ENCODE measurements at places on chromosomes 4 and X.

GRCh38 chr4:48227662-48228061 lies 42.0 kb downstream of the TEC start:
- DNase-seq: no peak

DNA sequence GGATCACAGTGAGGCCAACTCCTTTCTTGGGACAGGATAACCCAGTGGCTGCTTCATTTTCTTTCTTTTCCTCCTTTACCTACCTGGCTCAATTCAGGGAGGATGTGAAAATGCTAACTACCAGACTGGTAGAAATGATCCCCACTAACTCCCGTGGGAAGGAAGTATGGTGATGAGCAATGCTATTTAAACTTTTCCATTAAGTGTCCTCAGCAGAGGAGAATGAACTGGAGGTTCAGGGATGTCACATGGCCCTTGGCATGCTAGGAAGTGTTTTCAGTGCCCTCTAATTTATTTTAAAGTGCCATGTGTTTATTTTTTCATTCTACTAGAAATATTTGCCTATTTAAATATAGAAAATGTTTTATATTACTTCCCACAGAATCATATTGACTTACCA lies 363.9 kb downstream of the PPP3CA start:
- DNase-seq: no peak

DNA sequence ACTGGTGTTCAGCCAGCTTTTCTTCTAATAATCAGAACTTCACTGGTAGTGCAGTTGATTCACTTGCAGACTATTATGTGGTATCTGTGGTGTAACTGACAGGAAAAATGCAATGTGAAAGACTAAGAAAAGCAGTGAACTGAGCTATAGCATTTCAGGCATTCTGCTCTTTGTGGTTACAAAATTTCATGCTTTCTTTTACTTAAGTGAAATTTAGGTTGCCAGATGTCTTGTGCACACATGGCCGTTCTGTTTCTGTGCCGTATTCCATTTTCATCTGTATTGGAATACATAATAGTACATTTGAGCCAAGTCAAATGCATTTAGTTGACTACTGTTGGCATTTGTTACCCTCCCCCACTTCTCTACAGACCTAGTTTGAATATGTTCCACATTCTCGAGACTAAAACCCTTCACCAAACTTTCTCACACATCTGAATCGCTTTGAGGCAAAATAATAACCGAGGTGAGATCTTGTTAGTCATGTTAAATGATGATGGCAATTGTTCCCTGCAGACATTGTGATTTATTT lies 8.2 kb downstream of the RTL3 start:
- no peak for DNase-seq

DNA sequence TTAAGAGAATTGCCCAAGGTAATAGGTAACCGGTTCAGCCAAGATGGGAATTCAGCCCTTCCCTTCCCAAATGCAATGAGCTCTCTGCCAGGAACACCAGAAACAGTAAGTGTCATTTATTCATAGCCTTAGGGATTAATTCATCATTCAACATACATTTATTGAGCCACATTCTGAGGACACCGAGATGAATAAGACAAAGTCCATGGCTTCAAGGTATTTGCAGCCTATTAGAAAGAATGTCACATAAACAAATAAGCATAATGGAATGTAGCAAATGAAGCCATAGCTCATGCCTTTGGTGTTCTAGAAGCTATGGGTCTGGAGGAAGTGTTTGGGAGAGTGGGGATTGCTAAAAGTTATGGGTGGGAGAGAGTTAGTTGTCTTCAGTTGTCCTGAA lies 6.3 kb upstream of the TAB3 start:
- no peak for DNase-seq

DNA sequence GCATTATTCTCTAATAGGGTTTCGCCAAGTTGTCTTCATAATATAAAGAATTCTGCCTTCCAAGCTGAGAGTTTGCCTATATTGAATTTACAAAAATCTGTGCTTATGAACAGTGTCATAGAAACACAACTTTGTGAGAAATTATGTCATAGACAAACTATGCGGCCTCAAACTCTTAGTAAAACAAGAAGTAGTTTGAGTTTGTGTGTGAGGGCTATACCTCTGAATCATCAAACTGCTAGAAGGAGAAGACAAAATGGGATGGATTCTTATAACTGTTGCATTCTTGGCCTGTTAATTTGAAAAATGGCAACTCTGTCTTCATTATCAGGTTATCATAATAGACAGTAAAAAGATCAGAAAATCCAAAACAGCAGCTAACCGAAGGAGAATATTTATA lies 46.1 kb upstream of the NAP1L5 start:
- no peak for DNase-seq

DNA sequence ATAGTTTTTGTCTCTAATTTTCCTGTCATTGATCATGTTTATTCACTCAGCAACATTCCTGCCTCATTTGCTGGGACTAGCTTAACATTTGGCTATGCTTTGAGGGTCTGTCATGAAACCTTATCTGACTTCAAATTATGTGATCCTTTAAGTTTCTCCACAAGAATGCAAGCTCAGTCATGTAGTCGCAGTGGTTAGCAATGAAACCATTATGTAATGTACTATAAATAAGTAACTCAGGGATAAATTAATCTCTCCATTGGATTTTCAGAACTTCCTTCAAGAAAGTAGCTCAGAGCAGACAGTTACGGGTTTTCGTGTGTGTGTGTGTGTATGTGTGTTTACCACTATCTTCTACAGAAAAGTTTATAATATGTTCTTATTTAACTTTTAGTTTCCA lies 993.6 kb downstream of the ADGRL3 start:
- DNase-seq: no peak

DNA sequence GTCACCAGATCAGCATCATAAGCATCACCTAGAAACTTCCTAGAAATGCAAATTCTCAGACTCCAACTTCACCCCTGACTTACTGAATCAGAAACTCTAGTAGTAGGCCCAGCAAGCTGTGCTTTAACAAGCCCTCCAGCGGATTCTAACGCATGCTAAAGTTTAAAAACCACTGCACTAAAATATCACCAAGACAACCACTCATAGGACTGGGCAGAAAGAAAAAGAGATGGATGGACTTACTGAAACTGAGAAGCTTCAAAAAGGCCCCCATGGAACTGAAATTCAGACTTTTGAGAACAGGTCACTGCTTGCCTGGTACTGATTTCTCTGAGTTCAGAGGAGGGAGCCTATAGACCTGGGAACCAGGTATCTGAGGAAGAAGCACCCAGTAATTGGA lies 40.1 kb downstream of the FAM241A start:
- DNase-seq: no peak

GRCh38 chr4:47373174-47373573 lies 90.3 kb downstream of the COMMD8 start:
- DNase-seq: no peak

DNA sequence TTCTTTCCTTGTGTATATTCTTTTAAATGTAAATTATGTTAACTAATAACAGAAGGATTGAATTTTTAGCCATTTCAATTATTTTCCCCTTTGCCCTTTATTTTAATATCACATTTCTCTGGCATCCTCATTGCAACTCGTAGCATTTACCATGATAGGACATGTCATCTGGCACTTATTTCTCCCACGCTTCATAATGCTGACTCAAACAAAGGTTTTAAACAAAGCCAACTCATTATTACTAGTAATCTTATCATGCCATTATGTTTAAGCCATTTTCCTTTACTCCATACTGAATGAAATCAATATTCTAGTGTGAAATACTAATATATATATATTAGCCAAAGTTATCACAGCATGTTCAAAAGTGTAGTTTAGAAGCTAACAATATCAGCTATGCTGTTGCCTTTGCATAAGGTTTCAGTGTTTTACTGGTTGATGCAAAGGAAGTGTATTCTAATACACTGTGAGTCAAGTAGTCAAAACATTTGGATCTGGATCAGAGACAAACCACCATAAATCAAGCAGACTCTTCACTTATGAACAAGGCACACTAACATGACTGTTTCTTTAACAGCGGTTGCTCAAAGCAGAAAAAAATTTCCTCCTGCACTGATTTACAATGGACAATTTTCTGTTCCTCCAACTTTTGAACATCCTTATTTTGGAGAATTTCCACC lies 281.6 kb downstream of the SLC7A11 start:
- no peak for DNase-seq

GRCh38 chr4:102754044-102754443 lies 6.7 kb downstream of the MANBA start:
- DNase-seq: no peak

DNA sequence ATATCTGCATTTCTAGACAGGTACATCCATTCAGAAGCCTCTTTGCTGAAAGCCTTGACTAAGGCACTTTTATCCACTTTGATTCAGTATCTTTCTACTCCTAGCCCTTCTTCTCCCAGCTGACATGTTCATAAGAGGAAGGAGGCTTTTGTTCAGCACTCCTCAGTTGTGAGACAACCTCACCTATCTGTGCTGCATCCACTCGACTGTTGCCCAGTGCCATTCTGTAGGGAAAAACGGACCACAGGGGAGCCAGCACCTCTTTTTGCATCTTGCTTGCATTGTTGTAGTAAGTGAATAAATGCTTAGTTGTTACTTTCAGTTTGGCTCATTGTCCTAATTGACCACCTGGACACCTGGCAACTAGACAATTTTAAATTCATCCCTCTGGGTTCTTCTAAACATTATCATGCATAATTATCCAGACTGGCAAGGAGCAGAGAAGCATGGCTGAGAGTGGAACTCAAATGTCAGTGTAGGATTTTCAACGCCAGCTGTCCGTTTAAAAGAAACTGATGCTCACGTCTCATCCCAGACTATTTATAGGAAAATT lies 83.8 kb upstream of the BOD1L1 start:
- no peak for DNase-seq

DNA sequence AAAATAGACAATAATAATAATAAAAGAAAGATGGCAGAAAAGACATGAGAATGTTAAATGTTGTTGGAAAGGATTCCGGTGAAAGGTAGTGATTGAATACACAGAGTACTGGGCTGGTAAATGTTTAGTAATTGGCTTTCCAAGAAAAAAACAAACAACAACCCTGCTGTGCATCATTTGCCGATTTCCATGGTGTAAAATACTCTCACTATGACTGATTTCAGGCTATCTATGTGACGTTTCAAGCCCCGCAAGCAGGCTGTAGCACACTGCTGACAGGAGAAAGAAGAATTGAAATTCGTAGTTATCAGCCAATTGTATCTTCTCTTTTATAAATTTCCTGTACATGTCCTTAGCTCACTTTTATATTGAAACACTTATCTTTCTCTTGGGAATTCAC lies 13.6 kb upstream of the SEPTIN6 start:
- no peak for DNase-seq

DNA sequence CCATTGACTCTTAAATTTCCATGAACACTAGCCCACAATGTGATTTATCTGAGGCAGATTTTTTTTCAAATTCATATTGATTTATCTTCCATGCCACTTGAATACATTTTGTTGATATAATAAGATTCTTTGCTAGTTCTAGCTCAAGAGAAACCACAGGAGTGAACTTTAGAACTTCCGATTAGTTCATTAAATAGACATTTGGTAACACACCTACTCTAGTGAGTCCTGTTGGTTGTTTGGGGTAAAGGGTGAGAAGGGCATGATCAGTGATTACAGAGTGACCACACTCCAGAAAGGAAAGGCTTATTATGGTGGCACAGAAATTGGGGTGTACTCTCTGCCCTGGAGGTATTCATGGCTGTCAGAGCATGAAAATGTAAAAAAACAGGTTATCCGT lies 120.4 kb downstream of the CDKL5 start:
- DNase-seq: no peak

DNA sequence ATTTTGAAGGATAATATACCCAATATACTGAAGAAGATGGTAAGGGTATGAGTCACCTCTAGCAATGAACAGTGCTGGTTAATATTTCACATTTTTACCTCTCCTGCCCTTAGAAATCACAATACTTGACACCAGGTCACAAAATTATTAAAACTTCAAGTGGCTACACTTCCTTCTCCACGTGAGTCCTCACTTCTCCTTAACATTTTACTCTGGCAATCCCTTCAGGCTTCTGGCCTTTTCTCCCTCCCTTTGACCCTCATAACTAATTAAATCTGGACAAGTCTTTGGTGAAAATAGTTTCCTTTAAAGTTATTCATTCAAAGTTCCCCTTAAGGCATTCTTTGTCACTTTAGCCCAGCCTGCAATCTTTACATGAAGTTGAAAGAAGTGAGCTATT lies 190.4 kb downstream of the UNC5C start:
- no peak for DNase-seq

GRCh38 chr4:114383721-114384120 lies 214.9 kb upstream of the UGT8 start:
- no peak for DNase-seq

- no peak for DNase-seq
These were observed 114.0 kb upstream of the FRG1 start for GRCh38 chr4:189826657-189827056.

DNA sequence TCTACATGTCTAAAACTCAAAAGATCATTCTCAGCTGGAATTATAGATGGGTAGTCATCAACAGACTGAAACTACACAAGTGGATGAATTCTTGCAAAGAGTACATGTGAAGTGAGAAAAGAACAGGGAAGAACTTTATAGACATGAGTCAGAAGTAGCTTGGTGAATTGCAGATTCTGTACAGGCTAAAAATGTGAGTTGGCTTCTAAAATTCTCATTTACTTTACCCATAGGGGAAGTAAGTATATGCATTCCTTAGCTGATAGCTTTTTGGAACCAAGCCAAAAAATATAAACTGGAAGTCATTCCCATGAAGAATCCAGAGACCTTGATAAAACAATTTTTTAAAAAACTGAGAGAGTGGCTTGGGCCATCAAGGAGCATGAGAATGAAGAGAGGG lies 584.2 kb upstream of the FTHL17 start:
- DNase-seq: no peak

DNA sequence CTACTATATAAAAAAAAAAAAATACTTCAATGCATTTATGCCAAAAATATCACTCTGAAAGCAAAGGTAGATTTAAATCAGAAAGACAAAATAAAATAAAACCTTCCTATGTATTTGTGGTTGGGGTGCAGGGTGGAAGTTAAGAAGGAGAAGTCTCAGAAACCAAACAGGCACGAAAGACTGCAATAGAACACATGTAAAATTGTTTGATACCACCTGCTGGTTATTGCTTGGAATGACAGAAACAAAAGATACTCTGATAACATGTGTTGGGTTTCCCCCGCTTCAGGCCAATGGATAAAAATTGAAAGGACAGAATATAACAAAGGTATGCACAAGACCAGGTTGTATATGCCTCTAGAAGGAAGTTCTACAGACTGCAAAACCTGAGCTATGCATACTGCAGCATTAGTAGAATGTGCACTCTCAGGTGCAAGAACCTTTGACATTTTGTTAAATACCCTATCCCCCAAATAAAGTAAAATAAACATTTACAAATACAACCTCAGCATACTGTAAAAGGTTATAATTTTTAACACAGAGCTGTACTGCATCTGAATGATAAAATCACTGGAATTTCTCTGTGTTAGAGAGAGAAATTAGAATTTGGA lies 118.8 kb downstream of the GABRA2 start:
- no peak for DNase-seq

GRCh38 chr4:113540859-113541258 lies 220.7 kb downstream of the CAMK2D start:
- no peak for DNase-seq

Measured in NCI-H1930 (cell line).